A673 (cell line): ENCODE measurements at places on chromosomes 7 and 10.

- no peaks in the 10 kb centered on the region for H3K27me3 ChIP-seq
- H3K36me3 ChIP-seq, result no peaks in the 10 kb centered on the region
- H3K4me1 ChIP-seq, result no peaks in the 10 kb centered on the region
- DNase-seq, result no peak
- H3K4me3 ChIP-seq, result no peak overlapping the region
Observed at GRCh38 chr7:12256090-12256489, 45.0 kb downstream of the TMEM106B start.

DNA sequence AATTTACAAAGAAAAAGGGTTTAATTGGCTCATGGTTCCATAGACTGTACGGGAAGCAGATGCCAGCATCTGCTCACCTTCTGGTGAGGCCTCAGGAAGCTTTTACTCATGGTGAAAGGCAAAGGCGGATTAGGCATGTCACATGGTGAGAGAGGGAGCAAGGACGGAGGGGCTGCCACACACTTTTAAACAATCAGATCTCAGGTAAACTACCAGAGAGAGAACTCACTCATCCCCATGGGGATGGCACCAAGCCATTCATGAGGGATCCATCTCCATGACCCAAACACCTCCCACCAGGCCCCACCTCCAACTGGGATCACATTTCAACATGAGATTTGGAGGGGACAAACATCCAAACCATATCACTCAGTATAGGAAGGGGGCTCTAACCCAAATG, 183.9 kb downstream of the COBL start:
- no peaks in the 10 kb centered on the region for H3K27me3 ChIP-seq
- no peak for DNase-seq
- no peak overlapping the region for H3K4me3 ChIP-seq
- H3K36me3 ChIP-seq, result no peaks in the 10 kb centered on the region

DNA sequence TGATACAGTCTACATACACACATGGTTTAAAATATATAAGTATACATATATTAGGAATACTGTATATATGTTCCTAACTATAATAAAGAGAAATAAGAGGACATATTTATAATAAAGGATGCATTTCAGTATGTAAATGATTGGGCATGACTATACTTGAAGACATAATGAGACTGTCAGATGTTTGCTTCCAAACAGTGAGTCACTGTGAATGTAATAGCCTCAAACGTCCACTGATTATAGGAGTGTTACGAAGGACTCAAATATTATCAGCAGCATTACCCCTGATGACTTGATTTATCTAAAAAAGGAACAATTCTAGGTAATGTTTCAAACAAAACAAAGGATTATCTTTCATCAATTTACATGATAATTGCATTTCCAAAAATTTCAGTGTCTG, 39.9 kb upstream of the NRBF2 start:
- no peaks in the 10 kb centered on the region for H3K27me3 ChIP-seq
- no peak for DNase-seq
- no peaks in the 10 kb centered on the region for H3K36me3 ChIP-seq
- no peak overlapping the region for H3K27ac ChIP-seq
- no peak overlapping the region for H3K4me3 ChIP-seq
- no peaks in the 10 kb centered on the region for H3K4me1 ChIP-seq

GRCh38 chr10:81008726-81009125, 471.0 kb downstream of the SH2D4B start:
- DNase-seq, result no peak
- no peaks in the 10 kb centered on the region for H3K36me3 ChIP-seq
- H3K4me1 ChIP-seq, result no peaks in the 10 kb centered on the region

DNA sequence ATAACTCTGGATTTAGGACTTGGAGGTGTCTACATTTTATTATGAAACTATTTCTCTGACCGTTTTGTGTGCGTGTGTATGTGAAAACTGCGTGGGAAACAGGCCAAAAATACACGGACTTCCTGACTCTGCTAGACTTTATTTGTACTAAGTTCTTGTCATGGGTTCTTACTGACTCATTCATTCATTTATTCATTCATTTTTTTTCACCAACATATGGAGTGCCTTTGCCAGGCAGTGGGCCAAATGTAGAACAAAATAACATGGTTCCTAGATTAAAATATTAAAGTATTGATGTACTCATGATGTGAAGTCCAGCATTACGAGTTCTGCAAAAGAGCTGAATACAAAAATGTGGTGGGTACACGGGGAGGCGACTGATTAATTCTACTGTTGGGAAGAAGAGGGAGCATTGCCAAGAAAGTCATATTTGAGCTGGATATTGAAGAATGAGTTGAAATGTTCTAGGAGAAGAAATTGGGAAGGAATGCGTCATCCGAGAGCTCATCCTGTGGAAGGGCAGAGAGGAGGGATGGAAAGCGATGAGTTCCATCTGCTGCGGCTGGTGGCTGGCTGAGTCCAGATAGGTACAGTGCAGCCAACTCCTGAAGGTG, 24.6 kb downstream of the CACNB2 start:
- H3K27me3 ChIP-seq, result no peaks in the 10 kb centered on the region
- DNase-seq, result peak; percentile 46
- peak overlapping the region; percentile 58 for H3K27ac ChIP-seq

DNA sequence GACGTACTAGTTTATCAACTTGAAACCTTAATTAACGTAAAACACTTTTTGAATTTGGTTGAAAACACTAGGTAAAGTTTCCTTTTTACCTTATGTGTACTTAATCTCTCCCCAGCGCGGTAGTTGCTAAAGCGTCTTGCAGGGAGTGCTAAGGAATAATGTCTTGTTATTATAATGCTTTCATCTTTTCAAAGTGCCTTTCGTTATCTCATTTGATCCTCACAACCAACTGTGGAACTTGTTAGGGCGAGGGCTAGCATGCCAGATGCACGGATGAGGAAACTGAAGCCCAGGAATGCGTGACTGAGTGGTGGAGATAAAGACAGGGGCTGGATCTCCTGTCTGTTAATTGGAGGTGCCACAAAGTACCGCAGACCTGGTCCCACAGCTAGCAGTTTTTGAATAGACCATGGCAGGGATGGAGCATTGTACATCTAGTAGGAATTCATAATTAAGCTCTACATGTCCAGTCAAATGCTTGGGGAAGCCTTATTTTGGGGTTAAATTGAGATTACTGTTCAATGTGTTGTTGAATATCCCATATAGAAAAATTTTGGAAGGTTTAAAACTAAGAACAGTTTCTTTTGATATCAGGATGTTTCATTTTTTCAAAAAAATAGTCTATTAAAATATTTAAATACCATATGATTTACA, 234.3 kb downstream of the SH2D4B start:
- no peaks in the 10 kb centered on the region for H3K27me3 ChIP-seq
- H3K36me3 ChIP-seq, result no peaks in the 10 kb centered on the region
- H3K4me3 ChIP-seq, result no peak overlapping the region
- H3K4me1 ChIP-seq, result peaks cover 14% of the 10 kb centered on the region

GRCh38 chr10:94602729-94603515, 57.3 kb downstream of the HELLS start:
- no peak for DNase-seq
- no peak overlapping the region for H3K4me3 ChIP-seq

DNA sequence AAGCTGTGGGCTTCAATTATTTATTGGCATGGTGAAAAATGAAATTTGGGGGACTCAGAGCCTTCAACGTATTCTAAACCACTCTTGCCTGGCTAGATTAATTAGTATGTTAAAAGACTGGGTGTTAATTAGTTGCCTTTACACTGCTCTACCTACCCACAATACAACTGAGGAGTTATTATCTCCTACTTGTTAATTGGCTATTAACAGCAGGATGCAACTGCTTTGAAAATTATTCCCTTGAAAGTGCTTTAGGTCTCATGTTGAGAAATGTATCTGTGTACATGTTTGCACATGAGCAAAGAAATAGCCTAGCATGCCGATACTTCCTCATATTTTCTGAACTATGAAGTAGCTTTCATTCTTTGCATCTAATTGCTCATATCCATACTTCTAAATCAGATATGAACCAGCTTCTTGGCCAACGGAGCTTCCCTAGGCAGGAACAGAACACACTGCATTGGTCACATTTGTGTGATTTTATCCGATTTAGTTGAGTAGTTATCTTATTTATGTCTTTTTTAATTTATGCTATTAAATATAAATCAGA, 155.8 kb downstream of the GPAM start:
- no peaks in the 10 kb centered on the region for H3K4me1 ChIP-seq
- no peaks in the 10 kb centered on the region for H3K27me3 ChIP-seq
- no peak overlapping the region for H3K27ac ChIP-seq
- H3K36me3 ChIP-seq, result no peaks in the 10 kb centered on the region
- no peak overlapping the region for H3K4me3 ChIP-seq

GRCh38 chr10:108561649-108562048, 1361.7 kb downstream of the XPNPEP1 start:
- no peaks in the 10 kb centered on the region for H3K27me3 ChIP-seq
- H3K4me1 ChIP-seq, result no peaks in the 10 kb centered on the region
- H3K27ac ChIP-seq, result no peak overlapping the region
- H3K4me3 ChIP-seq, result no peak overlapping the region
- no peaks in the 10 kb centered on the region for H3K36me3 ChIP-seq

DNA sequence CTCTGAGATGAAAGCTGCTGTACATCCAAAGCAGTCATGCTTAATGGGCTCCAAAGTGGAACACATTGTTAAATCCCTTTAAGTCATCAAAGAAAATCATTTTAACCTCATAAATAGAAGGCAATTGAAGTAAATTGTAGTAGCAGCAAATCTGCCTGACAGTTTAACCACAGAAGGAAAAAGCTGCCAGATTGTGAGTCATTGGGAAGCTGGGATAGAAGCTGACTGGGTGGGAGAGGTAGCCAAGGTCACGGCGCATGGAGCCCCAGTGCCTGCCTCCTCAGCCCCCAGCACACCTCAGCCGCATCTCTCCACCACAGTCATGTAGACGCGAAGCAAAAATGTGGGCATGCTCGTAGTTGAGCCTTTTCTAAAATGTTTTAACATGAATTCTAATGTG, 44.0 kb downstream of the TARP start:
- no peaks in the 10 kb centered on the region for H3K27me3 ChIP-seq
- DNase-seq, result no peak
- no peak overlapping the region for H3K4me3 ChIP-seq
- no peaks in the 10 kb centered on the region for H3K4me1 ChIP-seq
- H3K27ac ChIP-seq, result no peak overlapping the region

GRCh38 chr7:22640269-22640668, 86.7 kb upstream of the IL6 start:
- no peaks in the 10 kb centered on the region for H3K4me1 ChIP-seq
- H3K36me3 ChIP-seq, result no peaks in the 10 kb centered on the region
- no peak for DNase-seq
- H3K27me3 ChIP-seq, result no peaks in the 10 kb centered on the region

- no peak overlapping the region for H3K27ac ChIP-seq
- peaks cover 9% of the 10 kb centered on the region for H3K4me1 ChIP-seq
- no peak for DNase-seq
- H3K36me3 ChIP-seq, result no peaks in the 10 kb centered on the region
- no peak overlapping the region for H3K4me3 ChIP-seq
Observed at GRCh38 chr7:24730018-24730369, 27.3 kb downstream of the GSDME start.

DNA sequence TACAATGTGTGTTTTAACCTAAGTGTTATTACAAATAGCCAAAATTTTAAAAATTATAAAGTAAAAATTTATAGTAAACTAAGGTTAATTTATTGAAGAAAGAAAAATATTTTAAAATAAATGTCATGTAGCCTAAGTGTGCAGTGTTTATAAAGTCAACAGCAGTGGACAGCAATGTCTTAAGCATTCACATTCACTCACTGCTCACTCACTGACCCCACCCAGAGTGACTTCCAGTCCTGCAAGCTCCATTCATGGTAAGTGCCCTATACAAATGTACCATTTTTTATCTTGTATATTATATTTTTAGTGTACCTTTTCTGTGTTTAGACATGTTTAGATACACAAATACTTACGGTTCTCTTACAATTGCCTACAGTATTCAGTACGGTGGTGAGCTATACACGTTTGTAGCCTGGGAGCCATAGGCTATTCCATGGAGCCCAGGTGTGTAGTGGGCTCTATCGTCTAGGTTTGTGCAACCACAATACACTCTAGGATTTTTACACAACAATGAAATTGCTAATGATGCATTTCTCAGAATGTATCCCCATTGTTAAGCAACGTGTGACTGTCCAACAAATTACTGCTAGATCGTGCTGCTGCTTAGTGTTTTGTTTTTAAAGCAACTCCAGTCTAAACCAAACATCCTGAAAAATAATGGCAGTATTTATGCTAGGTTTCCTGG, 108.9 kb upstream of the NAMPT start:
- no peaks in the 10 kb centered on the region for H3K36me3 ChIP-seq
- H3K4me3 ChIP-seq, result no peak overlapping the region
- H3K4me1 ChIP-seq, result no peaks in the 10 kb centered on the region
- H3K27me3 ChIP-seq, result peaks cover 3% of the 10 kb centered on the region
- no peak for DNase-seq
- H3K27ac ChIP-seq, result no peak overlapping the region

DNA sequence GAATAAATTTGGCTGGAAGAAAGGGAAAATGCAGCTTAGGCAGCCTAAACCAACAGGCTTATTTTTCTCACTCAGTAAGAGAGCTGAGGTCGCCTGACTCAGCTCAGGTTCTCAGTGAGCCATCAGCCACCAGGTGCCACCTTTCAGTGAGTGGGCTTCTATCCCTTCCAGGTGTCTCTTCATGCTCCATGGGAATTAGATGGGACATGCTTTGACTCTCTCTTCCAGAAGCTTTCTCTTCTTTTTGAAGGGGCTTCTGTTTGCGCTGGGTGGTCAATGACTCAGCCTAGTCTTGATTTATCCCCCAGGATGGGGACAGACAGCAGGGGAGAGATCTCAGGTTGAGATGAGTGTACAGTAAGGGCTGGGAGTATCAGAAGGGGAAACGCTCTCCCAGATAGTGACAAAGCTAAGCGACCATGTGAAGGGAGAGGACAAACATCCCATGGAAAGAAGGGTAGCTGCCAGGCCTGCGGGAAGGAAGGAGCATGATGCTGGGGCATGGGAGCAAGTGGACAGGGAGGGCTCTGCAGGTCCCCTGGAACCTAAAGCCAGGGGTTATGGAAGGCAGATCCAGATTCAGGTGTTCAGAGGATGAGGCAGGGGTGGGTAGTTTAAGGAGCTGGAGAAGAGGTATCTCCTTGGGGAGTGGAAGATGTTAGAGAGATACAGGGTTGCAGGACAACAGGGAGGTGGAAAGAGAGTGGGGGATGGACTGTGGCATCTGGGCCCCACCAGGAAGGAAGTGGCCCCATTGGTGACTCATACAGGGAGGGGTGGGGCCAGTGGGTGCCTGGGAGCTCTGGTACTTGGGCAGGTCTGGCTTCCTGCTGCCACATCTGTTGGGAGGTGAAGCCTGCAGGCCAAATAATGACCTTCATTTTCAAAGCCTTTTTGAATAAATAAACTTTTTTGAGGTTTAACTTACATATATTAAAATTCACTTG, 32.5 kb downstream of the OGDH start:
- H3K4me1 ChIP-seq, result peaks cover 25% of the 10 kb centered on the region
- H3K4me3 ChIP-seq, result no peak overlapping the region
- H3K27ac ChIP-seq, result peak overlapping the region; percentile 55

GRCh38 chr7:155038335-155038734, 31.8 kb upstream of the HTR5A start:
- peaks cover 20% of the 10 kb centered on the region for H3K27me3 ChIP-seq
- H3K4me3 ChIP-seq, result no peak overlapping the region
- H3K27ac ChIP-seq, result no peak overlapping the region
- H3K36me3 ChIP-seq, result no peaks in the 10 kb centered on the region
- DNase-seq, result no peak
- no peaks in the 10 kb centered on the region for H3K4me1 ChIP-seq

- DNase-seq, result no peak
- H3K27me3 ChIP-seq, result no peaks in the 10 kb centered on the region
- H3K4me3 ChIP-seq, result no peak overlapping the region
- no peak overlapping the region for H3K27ac ChIP-seq
Observed at GRCh38 chr10:7889947-7890542, 71.7 kb downstream of the TAF3 start.
